Fibroblast of skin of right quadriceps (primary cell): ENCODE measurements at places on chromosomes 6 and 20.

DNA sequence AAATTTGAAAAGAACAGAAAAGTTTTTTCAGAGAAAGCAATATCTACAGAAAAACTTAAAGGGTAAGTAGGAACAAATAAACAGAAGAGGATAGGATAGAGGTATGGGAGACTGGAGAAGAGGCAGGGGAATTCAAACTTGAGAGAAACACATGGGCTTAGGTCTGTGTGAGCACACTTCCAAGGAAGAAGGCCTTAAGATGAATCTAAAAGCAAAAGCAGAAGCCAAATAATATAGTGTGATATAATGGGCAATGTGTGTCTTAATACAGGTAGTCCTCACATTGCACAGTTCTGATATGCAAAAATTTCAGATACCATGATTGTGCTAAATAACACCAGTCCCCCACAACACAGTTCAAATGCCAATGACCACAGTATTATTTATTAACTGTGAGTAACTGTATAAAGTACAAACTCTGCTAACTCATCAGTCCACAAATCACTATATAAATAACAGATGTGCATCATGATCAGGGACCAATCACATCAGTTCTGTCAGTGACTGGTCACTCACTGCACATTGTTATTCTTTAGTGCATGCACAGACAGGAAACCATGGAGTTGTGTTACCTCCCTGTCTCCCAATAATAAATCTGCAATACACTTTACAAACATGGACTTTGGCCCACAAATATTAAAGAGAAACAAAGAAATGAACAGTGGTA is 18.6 kb downstream of the SNX14 start:
- DNase-seq, result peak; percentile 74

DNA sequence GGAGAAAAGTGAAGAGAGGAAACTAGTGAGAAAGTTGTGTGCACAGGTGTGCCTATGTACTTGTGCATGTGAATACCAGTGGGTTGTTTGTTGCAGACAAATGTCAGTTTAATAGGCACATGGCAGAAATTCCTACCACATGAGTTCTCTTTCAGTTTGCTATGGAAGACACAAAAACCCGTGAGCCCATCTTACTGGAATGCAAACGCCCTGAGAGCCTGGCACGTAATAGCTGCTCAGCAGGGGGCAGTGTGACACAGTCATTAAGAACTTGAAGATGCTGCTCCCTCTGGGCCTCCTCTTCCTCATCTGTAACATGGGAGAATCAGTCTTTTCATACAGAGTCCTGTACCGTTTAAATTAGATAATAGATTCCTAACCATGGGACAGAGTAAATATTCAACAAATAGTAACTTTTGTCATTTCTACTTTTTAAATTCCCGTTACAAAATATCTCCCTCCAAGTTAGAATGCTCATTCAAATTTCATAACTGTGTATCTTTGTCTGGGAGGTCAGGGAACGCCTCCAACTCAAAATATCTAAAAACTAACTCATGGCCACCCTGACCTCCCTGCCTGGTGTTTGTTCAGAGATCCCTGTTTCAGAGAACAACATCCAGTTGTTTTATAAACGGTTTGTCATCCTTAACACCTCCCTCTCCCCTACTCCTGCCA is 802.9 kb downstream of the MAFB start:
- DNase-seq, result peak; percentile 90

DNA sequence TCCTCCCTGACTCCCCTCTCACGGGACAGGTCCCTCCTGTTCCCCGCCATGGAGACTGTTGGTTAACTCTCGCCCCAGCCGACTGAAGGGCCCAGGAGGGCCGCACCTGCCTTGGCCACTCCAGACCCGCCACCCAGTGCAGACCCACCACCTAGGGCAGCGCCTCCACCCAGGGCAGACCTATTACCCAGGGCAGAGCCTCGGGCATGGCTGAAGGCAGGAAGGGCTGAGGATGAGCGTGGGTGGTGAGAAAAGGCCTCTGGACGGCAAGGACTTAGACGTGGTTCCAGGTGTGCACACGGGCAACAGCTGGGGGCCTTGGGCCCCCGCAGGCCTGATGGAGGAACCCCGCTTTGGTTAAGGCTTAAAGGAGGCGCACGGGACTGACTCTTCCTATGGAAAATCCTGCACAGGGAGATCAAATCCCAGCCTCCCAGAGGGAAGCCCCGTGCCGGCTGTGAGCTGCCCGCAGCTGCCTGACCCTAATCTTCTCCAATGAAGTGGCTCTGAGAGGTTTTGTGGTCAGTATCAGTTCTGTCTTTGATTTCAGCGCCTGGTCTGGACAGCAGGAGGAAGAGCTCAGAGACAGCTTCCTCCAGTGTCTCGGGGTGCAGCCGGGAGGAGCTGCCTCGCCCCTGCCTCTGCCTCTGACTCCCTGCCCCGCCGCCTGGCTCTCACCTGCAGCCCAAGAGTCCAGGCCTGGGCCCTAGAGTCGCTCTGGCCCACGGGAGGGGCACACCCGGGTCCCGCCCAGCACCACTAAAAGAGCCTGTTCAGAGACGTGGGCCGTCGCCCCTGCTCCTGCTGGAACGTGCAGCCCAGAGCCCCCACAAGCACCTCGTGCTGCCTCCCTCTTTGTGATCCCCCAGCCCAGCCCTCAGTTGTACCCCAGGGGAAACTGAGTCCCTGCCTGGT is 12.1 kb upstream of the CHRNA4 start:
- DNase-seq, result no peak

- DNase-seq, result no peak
Measured at GRCh38 chr6:140940251-140940925, 1192.3 kb upstream of the GJE1 start.

- no peak for DNase-seq
Measured at GRCh38 chr6:159119791-159120190, 49.4 kb upstream of the FNDC1 start.

DNA sequence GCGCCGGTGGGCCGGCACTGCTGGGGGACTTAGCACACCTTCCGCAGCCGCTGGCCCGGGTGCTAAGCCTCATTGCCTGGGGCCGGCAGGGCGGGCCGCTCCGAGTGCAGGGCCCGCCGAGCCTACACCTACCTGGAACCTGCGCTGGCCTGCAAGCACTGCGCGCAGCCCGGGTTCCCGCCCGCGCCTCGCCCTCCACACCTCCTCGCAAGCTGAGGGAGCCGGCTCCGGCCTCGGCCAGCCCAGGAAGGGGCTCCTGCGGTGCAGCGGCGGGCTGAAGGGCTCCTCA is 10.7 kb upstream of the MPC1 start:
- DNase-seq, result no peak

- no peak for DNase-seq
Measured at GRCh38 chr6:106084989-106085691, 996 bp upstream of the PRDM1 start.

DNA sequence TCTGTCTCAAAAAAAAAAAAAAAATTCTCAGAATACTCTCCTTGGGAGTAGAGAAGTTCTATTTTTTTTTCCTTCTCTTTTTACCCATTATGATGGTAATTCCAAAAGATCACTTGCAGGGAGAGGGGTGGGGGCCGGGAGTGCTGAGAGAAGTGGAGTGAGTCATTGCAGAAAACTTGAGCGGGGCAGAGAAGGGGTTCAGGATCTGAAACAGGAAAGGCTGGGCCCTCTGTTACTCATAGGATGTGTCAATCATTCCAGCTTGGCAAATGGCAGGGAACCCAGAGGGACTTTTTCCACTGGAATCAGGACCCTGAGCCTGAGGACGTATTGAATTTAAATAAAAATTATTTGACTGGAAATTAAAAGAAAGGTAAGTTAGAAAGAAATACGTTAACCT is 111.4 kb upstream of the ARMC2 start:
- DNase-seq, result peak; percentile 92

GRCh38 chr6:84877515-84878210 is 113.3 kb upstream of the TBX18 start:
- no peak for DNase-seq

DNA sequence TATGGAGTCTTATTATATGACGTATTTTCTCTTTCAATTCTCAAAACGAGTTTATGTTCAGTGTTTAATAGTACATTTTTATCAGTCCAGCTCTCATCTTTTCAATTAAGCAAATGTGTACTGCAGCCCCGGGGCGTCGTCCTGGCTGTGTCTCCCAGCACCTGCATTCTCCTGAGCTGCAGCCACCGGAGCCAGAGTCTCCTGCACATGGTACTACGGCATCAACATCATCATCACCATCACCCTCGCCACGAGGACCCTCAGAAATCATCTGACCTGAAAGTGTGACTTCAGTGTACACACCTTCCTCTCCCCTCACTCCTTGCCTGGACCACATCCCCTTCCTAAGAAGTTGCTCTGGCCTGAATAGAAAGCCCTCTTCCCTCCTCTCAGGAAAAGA is 267.7 kb upstream of the ARID1B start:
- DNase-seq, result no peak

DNA sequence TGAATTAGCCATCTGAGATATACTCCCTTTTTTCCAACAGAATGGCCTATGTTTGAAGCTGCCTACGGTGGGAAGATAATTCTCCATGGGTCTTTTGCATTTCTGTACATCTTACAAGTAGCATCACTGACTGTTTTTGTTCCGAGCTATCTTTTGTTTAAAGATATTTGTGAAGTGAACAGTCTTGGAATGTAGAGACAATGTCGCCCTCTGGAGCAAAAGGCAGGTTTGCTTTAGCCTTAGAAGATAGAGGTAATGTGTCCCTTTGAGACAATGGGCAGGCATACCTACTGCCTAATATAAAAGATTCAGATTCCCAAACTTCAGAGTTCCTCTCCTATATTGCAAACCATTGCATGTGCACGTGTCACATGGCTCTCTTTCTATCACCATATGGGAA is 347.8 kb upstream of the CNR1 start:
- no peak for DNase-seq

DNA sequence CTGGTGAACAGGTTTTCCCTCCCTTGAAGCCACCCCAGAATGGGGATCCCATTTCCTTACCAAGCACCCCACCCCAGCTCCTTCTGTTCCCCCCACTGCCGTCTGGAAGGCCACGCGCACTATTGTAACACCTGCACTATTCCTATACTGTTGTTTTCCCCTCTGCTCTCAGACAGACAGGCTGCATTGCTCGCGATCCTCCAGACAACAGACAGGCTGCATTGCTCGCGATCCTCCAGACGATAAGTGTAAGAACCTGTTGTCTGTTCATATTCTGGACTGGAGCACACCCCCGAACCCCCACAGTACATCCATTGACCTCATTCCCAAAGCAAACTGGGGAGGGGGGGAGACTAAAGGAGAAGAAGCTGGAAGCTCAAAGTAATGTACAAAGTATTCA is 72.7 kb downstream of the LY86 start:
- no peak for DNase-seq

- peak; percentile 67 for DNase-seq
Measured at GRCh38 chr6:117548797-117549301, 53.5 kb downstream of the GOPC start.

DNA sequence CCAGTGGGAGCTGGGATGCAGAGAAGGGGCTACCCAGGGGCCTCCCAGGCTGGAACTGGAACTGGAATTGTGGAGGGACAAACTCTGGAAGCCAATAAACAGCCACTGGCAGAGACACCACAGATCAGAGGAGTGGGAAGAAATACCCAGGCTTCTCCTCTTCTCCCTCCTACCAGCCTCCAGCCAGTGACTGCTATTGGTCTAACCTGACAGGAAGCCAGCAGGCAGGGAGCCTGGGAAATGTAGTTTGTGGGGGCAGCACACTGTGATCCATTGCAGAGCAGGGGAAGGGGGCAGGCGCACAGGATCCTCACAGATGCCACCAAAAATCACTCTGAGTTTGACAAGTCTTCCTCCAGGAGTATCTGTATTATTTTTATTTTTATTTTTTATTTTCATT is 12.1 kb upstream of the MLN start:
- DNase-seq, result no peak

GRCh38 chr20:60631585-60632287 is 620.3 kb upstream of the CDH4 start:
- DNase-seq, result no peak

DNA sequence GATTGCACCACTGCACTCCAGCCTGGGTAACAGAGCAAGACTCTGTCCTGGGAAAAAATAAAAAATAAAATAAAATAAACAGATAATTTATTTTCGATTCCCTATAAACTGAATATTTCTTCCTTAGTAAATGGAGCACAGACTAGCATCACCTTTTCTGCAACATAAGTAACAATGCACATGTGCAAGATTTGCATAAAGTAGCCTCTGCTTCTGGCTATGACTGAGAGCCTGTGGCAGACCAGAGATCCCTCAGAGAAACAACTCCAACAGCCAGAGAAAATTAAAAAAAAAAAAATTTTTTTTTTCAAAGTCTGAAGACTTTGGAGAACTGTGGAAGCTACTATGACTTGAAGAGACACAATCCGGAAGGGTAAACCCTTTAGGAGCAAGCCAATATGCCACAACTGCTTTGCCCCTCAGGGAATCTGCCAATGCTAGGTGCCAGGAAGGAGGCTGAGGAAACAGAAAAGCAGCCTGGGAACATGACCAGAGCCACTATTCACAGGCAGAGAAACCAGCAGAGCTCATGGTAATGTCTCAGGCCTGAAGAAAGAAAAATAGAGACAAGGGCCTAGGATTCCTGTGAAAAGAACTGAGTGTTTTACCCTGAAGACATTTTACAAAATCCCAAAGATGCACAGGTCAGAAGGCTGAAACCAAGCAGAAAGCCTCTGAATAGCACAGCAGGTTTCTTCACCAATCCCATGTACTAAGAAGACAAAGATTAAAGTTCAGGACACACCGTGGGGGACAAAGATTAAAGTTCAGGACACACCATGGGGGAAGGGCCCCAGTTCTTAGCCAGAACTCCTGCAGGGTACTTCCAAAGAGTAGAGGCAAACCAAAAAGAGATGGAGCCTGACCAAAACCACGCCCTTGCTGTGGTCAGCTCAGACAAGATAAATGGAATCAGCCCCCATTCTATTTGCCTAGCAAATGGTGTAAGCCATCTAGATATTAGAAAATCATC is 25.8 kb downstream of the B4GALT5 start:
- DNase-seq, result no peak

DNA sequence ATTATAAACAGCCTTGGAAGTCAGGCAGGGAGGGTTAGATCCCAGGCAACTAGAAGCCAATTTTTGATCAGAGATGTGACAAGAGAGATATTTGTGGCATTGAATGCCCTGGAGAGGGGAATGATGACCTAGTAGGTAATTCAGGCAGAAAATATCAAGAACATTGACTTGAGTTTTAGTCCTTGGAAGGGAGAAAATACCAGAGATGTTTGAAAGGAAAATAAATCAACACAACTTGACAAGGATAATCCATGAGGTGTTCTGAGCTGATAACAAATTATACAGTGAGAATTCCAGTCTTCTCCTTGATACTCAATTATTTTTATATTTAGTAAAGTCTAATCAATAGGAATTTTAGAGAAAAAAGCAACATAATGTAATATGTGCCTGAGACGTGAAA is 10.6 kb upstream of the MARCKS start:
- no peak for DNase-seq

DNA sequence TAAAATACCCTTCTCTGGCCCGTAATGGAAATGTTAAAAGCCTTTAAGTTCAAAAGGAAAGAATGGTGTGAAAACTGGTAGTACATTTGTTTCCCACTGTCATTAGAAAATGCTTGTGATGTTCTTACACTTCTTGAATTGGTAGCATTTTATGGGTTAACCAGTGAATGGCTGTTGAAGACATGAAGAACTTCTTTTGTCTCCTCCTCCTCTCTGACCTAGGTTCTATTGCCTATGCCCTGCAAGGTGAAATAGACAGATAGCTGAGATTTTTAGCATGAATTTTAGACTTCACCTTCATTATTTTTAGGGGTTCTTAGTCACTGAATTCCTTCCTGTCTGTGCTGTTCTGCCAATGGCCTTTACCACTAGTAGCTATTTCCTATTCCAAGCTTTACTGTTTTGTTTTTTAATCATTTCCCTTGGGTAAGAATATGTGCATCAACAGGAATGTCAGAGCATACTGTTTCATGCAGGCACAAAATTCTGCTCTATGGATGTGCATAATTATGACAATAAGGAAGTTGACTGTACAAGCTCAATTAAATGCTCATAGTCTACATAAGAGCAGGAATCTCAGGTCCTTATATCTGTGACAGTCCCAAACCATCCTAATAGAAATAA is 4.9 kb downstream of the TNFAIP3 start:
- DNase-seq, result peak; percentile 71
